Stimulated activated CD8-positive, alpha-beta memory T cell treated with anti-CD3 and anti-CD28 coated beads, Interleukin-2, amount 100 ng/mL, for 48 hours (primary cell): ENCODE measurements at places on chromosomes 1 and 21.

- DNase-seq = no peak
Observed at GRCh38 chr1:217577336-217577735, 53.6 kb downstream of the GPATCH2 start.

DNA sequence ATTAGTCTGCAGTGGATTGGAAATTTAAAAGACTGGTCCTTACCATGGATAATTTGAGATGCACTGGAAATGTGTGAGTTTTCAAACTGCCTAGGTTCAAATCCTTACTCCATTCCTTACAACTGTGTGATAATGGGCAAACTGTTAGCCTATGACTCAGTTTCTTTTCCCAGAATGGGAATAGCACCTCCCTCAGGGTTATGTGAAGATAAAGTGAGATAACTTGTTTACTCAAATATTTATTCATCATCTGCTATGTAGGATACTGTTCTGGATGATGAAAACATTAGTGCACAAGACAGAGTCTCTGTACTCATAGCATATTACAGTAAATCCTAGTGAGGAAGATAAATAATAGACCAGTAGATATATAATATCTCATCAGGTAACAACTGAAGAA is 28.6 kb downstream of the LRIG2 start:
- DNase-seq = no peak

DNA sequence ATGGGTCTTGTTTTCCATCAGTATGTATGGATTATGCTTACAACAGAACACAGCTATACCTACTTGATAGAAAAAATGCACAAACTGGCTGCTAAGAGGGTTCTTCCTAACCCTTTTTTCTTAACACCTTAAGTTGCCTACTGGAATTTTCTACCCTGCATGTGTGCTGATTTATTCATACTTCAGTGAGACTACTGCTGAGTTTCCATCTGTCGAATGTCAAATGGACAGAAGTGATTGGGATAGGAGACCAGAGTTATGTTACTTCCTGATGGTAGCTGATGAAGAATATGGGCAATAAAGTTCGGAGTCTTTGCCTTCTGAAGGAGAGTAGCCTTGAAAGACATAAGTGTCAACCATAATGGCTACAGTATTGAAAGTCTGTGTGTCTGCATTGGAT is 6.5 kb upstream of the DNM3 start:
- no peak for DNase-seq

GRCh38 chr1:224623743-224624333 is 7.7 kb downstream of the CNIH3 start:
- DNase-seq = no peak

DNA sequence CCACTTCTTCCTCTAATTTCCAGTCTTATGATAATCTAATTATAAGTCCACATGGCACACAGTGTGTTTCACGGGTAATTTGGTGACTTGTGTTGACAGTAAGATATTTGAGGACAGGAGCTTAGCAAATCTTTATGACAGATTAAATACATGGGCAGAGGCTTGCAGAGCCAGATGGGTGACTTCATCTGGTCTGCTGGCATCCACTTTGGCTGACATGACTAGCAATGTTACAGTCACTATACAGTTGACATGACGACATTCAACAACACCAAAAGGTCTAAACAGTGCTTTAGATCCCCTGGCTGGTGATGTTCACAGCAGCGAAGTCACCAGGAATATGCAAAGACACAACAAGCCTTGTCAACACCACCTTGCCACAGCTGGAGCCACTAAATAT is 147.2 kb downstream of the ETS2 start:
- no peak for DNase-seq

DNA sequence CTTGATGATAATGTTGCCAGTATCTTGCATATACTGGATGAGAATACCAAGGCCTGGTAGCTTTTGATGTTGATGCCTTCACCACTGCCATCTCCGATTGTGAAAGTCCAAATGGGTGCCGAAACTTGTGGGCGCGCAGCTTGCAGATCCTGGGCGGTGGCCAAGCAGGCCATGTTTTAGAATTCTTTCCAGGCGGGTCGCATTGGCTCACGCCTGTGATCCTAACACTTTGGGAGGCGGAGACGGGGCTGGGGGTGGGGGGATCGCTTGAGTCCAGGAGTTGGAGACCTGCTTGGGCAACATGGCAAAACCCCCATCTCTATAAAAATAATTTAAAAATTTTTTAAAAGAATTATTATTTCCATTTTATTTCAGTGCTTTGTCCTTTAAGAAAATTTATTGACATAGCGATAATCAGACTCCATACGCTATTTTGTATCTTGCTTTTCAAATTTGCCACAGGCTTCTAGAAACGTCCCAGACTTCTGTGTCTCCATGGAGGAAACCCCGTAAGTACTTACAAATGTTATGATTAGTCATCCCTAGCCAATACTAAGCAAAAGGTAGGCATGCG is 592 bp upstream of the ZNF326 start:
- DNase-seq = no peak

DNA sequence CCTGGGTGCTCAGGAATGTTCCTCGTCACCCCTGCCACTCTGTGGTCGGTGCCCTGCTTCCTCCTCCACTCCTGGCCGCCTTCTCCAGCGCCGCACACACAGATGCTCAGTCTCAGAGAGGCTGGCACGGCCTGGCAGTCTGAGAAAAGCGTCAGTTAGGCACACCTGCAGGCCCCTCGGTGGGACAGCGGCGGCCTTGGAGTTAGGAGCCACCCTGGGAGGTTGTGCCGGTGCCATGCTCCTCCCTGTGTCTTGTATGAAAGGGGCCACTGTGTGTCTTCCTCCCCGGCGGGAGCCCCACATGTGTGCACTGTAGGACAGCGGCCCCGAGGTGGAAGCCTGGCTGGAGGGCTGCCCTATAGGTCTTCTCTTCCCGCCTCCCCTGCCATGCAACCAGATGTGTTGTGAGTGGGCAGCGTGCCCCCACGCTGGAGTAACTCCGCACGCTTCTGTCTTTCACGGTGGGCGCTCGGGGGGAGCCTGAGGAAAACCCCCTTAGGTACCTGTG is 145.2 kb downstream of the PGBD5 start:
- no peak for DNase-seq

- no peak for DNase-seq
Observed at GRCh38 chr1:168864266-168864665, 135.3 kb upstream of the DPT start.

GRCh38 chr1:119724611-119725218 is 13.0 kb downstream of the PHGDH start:
- no peak for DNase-seq

- DNase-seq = no peak
Observed at GRCh38 chr1:201266774-201267173, 16.5 kb upstream of the PKP1 start.

GRCh38 chr1:110187139-110187890 is 22.8 kb upstream of the KCNC4 start:
- no peak for DNase-seq

GRCh38 chr1:36187800-36188593 is 32.0 kb downstream of the MAP7D1 start:
- DNase-seq = peak; percentile 53

GRCh38 chr1:152479792-152480595 is 30.6 kb upstream of the LCE5A start:
- DNase-seq = peak; percentile 62

GRCh38 chr1:228066891-228067654 is 15.4 kb upstream of the ARF1 start:
- no peak for DNase-seq

GRCh38 chr21:33937931-33938339 is 22.3 kb upstream of the ATP5PO start:
- no peak for DNase-seq

GRCh38 chr1:25003457-25004190 is 73.5 kb upstream of the RUNX3 start:
- DNase-seq = no peak

- no peak for DNase-seq
Observed at GRCh38 chr1:203742436-203742835, 22.5 kb upstream of the LAX1 start.

GRCh38 chr1:46983166-46983829 is 40.2 kb upstream of the CYP4X1 start:
- DNase-seq = no peak

DNA sequence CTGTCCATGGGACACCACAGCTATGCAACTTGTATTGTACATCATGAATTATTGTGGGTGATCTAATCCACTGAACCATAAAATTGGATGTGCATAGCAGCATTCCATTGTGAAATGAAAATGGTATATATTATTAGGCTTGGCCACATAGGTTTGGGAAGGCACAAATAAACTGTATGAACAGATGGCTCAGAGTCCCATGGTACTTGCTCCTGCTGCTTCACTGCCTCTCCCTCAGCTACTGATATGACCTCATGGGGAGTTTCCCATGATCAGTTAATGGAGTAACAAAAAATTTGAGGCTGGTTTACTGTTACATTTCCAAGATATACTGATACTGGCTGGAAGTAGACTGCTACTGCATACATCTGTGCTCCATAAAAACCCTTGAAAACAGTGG is 152.7 kb upstream of the NEGR1 start:
- DNase-seq = no peak

DNA sequence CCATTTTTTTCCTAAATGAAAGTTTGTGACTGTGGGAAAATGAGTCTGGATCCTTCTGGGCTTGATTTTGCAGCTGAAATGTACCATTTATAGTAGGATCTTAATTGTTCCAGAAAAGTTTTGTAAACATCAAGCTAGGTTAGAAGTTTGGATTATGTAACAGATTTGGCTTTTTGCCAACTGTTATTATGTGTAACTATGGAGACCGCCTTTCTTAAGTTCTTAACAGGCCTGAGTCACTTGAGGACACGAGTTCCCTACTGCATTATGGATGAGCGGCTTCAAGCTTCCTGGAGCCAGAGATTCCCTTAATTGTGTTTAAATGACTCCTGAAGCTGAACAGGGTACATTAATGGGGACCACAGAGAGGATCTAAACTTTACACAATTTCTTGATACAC is 22.2 kb downstream of the SLC25A33 start:
- no peak for DNase-seq

DNA sequence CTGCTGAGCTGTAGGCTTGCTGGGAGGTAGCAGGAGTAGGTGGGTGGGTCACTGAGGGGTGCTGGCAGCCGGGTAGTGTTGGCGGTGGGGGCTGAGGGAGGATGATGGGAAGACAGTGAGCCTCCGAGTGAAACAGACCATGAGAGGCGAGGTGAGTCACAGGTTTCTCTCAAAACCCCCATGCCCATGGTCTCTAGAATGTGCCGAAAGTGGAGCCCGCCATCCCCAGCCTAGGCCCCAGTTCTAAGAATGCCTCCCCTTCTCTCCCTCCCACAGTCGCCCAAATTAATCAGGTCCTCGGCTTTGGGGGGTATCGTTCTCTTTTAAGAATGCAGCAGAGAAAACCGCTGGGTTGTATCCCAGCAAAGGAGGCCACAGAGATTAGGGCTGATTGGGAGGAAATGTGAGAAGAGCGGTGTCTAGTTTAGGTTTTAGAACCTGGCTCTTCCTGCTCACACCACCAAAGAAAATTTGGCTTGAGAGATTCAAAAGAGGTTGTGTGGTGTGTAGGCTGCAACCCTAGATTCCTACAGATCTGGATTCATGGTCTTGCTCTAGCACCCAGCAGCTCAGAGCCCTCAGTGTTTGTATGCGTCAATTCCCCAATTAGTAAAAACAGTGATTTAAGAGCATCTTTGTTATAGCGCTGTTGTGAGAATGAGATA is 27.7 kb upstream of the IL19 start:
- peak; percentile 56 for DNase-seq

DNA sequence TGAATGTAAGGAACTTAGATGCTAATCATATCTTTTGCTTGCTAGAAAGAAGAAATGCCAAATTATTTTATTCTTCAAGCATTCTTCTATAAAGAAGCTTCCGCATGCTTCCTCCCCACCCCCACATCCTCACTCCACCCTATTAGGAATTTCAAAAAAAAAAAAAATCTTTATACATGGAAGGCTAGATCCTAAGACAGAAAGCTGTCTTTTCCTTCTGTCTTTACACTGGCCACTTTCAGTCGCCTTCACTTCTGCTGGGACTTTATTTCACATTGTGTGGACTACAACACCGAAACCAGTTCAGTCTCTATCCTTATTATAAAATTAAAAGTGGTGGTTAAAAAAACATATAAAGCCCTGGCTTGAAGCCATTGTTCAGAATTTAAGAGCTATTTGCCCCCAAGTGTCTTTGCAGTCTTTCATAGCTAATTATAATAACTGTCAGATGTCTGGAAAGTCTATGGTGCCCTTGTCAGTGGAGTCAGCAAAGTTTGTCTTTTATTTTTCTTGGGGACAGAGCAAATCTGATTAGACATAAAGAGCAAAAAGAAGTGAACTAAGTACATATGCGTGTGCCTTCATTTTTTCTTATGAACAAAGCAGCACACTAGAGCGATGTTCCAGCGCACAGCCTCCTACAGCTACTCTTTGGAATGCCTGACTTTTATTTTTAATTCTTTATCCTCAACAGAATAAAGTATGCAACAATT is 297.7 kb downstream of the PTPRC start:
- no peak for DNase-seq

DNA sequence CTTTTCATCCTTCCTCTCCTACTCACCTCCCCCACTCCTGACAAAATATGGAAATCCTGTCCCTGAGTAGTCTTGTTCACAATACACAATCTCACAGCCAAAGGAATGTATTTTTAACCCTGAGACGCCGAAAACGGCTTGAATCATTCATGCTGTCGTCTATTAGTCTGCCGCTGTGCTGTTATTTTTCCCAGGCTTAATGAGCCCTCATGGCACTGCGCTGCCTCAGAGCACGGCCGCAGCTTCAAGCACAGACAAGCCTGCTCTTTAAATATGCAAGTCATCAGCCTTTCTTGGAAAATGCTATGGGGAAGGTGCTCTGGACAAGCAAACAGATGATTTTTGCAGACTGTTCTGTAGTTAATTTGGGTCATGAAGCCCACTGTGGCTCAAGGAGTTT is 302.7 kb downstream of the DISC1 start:
- no peak for DNase-seq

GRCh38 chr1:115239148-115239422 is 99.0 kb downstream of the NGF start:
- DNase-seq = no peak

- DNase-seq = no peak
Observed at GRCh38 chr21:36804874-36805611, 106.1 kb downstream of the SIM2 start.

- DNase-seq = no peak
Observed at GRCh38 chr1:94798054-94798453, 22.1 kb upstream of the SLC44A3 start.

- no peak for DNase-seq
Observed at GRCh38 chr1:115168026-115168425, 78.7 kb upstream of the TSPAN2 start.
